Right lobe of liver (tissue), 6 donors: ENCODE measurements at places on chromosomes 7 and 10. TPM values are rescaled to one million over a fixed set of nuclear protein-coding genes. Genes with fewer than 3 reads are reported as not detected.
A peak's percentile ranks its signal among the peaks of the same experiment; 100 is the strongest.

DNA sequence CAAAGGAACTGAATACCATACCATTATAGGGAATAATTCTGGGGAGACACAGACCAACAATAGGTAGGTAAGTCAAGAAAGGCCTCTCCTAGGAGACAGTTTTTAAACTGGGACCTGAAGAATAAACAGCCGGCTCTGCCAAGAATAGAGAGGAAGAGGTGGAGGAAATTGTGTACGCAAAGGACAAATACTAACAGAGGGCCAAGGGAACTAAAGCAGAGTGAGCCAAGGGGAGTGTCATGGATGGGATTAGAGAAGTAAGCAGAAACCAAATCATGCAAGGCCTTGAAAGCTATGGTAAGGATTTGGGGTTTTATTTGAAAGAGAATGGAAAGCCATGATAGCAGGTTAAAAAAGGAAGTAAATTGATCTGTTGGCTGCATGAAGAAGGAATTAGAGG is 18.1 kb upstream of the ITGB8 start:
- H3K4me1 ChIP-seq = no peaks in the 10 kb centered on the region
- no peak overlapping the region for H3K27ac ChIP-seq
- no peaks in the 10 kb centered on the region for H3K27me3 ChIP-seq
- H3K36me3 ChIP-seq = no peaks in the 10 kb centered on the region

The HOXA6 gene
- total RNA-seq = not detected

DNA sequence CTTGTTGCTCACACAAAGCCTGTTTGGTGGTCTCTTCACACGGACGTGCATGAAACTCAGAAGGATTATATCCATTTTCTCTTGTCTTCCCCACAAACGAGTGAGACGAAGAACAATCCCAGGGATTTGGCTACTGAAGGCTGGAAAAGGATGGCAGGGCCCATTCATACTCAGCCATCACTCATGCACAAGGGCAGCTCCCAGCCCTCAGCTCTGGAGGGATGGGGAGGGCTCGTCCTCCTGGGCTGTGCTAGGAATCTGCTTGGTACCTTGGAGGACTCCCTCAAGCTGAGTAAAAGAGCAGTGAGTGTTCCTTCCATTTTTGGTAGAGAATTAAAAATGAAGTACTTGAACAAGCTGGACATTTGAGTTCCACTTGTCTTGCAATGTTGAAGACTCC is 33.2 kb upstream of the RAB18 start:
- no peaks in the 10 kb centered on the region for H3K4me1 ChIP-seq
- no peaks in the 10 kb centered on the region for H3K27me3 ChIP-seq
- H3K4me3 ChIP-seq = no peak overlapping the region
- DNase-seq = no peak
- H3K36me3 ChIP-seq = no peaks in the 10 kb centered on the region

The OAT gene
- total RNA-seq = 7.3 TPM

The LUC7L2 gene
- 23.2 TPM for total RNA-seq

The ADAM12 gene
- 0.34 TPM for total RNA-seq

DNA sequence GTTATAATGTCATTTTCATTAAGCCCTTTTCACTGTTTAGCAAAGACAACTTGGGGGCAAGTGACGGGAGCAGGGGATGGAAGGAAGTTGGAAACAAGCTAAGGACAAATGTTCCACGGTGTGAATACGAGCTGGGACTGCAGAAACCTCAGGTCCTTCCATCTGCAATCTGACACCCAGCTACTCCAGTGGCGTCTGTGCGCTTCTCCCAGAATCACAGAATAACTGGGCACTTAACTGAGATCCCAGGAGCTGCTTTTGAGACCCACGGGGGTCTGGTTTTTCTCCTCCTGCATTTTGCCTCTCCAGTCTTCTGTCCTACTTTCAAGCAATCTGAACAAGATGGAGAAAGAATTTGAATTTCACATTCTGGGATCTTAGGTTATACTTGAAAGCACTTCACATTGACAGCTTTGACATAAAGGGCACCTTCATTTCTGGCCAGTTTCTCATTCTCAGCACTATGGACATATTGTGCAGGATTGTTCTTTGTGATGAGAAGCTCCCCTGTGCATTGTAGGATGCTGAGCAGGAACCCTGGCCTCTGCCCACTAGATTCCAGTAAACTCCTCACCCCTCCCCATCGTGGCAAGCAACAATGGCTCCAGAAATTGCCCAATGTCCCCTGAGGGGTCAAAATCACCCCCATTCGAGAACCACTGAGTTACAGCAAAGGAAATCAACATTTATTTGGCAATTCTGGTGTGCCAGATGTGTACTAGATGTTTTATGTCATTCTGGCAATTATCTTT is 194.1 kb downstream of the CACNB2 start:
- DNase-seq = no peak
- H3K4me3 ChIP-seq = no peak overlapping the region
- no peaks in the 10 kb centered on the region for H3K27me3 ChIP-seq
- H3K27ac ChIP-seq = no peak overlapping the region
- no peaks in the 10 kb centered on the region for H3K4me1 ChIP-seq

The TSPAN33 gene
- 9.0 TPM for total RNA-seq

- no peak overlapping the region for H3K4me3 ChIP-seq
- DNase-seq = no peak
- H3K27me3 ChIP-seq = no peaks in the 10 kb centered on the region
- no peaks in the 10 kb centered on the region for H3K4me1 ChIP-seq
- H3K27ac ChIP-seq = no peak overlapping the region
Measured at GRCh38 chr10:60806921-60807320, 28.6 kb downstream of the CDK1 start.

DNA sequence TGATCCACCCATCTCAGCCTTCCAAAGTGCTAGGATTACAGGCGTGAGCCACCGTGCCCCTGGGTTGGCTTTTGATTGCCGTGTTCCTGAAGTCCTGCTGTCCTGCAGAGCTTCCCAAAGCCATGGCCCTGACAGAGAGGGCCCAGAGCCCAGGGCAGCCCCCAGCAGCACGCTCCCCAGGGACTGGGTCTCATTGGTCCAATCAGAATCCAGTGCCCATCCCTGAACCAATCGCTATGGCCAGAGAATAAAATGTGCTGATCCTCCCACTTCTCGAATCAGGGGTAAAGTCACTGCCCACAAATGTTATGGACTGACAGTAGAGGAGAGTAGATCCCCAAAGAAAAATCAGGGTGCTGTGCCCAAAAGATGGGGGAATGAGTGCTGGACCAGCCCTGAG is 5.0 kb upstream of the C10orf105 start:
- no peaks in the 10 kb centered on the region for H3K27me3 ChIP-seq
- H3K4me3 ChIP-seq = no peak overlapping the region
- no peak for DNase-seq
- H3K27ac ChIP-seq = no peak overlapping the region
- peaks cover 6% of the 10 kb centered on the region for H3K4me1 ChIP-seq

The AQP1 gene
- total RNA-seq = 15.3 TPM

DNA sequence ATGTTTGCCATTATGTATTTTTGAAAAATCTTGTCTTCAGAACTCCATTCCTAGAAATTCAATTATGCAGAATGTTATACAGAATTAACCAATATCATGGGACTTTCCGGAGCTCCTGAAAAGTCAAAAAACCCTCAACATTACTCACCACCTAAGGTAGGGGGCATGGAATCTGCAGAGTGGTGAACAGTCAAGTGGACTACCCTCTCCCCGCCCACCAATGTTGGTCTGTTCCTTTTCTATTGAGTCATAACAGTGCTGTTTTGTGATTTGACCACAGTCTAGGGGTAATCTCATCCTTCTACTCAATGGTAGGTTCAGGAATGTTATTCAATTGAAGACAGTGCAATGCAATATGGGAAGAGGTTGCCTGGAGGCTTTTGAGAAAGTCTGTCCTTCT is 130.5 kb upstream of the HABP2 start:
- H3K27ac ChIP-seq = no peak overlapping the region
- no peaks in the 10 kb centered on the region for H3K27me3 ChIP-seq
- H3K4me1 ChIP-seq = no peaks in the 10 kb centered on the region
- H3K4me3 ChIP-seq = no peak overlapping the region

- no peaks in the 10 kb centered on the region for H3K36me3 ChIP-seq
- no peaks in the 10 kb centered on the region for H3K27me3 ChIP-seq
- H3K4me3 ChIP-seq = no peak overlapping the region
- H3K27ac ChIP-seq = no peak overlapping the region
- DNase-seq = no peak
Measured at GRCh38 chr10:31186225-31187000, 132.6 kb upstream of the ZEB1 start.

GRCh38 chr10:96400465-96400864 is 41.7 kb upstream of the OPALIN start:
- H3K4me1 ChIP-seq = no peaks in the 10 kb centered on the region
- H3K36me3 ChIP-seq = no peaks in the 10 kb centered on the region
- no peak overlapping the region for H3K4me3 ChIP-seq
- no peaks in the 10 kb centered on the region for H3K27me3 ChIP-seq
- DNase-seq = no peak

The CROT gene
- 22.1 TPM for total RNA-seq

DNA sequence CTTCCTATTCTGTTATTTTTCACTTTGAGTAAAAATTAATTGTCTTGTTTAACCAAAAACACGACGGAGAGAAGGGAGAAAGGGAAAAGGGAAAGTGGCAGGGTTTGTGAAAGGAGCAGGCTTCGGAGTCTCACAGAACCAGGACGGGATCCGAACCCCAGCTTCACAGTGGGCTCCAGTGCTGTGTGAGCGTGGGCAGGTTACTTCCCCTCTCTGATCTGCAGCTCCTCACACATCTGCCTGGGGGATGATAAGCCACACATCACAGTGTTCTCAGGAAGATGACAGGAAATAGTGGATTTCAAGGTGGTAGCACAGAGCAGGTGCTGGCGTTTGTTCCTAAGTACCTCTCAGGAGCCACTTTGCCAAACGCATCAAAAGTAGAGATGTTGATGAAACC is 94.2 kb upstream of the GPR26 start:
- no peak overlapping the region for H3K27ac ChIP-seq
- H3K4me1 ChIP-seq = no peaks in the 10 kb centered on the region
- H3K4me3 ChIP-seq = no peak overlapping the region
- no peak for DNase-seq
- H3K36me3 ChIP-seq = no peaks in the 10 kb centered on the region

The LIPK gene
- total RNA-seq = not detected

DNA sequence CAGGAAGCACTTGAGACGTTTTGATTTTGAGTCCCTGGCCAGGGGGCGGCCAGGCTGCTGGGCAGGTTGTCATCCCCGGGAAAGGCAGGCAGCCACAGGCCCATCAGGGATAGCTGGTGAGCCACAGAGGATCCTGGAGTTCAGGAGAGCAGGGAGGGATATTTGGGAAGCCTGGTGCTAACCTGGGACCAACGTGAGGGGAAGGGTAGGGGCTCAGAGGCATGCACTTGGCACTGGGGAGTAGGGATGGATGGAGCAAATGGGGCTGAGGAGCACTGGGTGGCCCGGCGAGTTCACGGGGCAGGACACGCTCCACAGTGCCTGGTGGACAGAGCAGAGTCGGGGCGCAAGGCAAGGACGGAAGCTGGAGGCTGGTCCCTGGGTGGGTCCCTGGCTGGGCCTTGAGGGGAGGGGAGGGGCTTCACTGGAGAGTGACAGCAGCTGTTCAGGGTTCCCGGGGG is 30.2 kb downstream of the LRRC27 start:
- no peaks in the 10 kb centered on the region for H3K4me1 ChIP-seq
- DNase-seq = peak; percentile 38
- no peaks in the 10 kb centered on the region for H3K27me3 ChIP-seq
- H3K36me3 ChIP-seq = peaks cover 2% of the 10 kb centered on the region

DNA sequence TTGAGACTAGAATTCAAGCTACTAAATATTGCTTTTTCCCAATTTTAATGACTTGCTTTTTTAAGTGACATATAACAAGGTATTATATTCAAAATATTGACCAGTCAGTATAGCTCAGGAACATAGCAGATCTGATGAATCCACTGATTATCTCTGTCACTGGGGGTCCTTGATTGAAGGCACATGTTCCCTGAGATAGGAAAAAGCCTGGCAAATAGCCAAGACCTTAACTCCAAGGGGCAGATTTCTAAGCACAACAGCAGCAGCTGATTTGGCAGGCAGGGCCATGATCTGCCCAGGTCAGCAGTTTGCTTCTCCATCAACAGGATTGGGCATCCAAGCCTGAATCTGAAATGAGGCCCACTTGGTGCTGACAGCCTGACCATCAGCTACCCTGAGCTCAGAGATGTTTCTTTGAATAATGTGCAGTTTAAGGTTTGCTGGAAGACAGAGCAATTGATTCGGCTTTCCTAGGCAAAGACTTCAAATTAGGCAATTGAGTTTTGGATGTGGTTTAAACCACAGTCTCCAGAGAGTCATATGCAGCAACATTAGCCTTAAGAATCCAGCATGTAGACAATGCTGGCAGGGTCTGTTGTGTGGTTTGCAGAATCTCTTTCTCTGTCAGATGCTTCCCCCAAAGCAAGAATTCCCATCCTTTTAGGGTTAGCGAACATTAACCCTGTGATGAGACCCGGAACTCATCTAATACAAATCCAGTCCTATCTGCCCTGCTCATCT is 352.6 kb downstream of the ADRA2A start:
- H3K27ac ChIP-seq = no peak overlapping the region
- no peaks in the 10 kb centered on the region for H3K27me3 ChIP-seq
- no peak overlapping the region for H3K4me3 ChIP-seq
- DNase-seq = no peak
- H3K4me1 ChIP-seq = no peaks in the 10 kb centered on the region

DNA sequence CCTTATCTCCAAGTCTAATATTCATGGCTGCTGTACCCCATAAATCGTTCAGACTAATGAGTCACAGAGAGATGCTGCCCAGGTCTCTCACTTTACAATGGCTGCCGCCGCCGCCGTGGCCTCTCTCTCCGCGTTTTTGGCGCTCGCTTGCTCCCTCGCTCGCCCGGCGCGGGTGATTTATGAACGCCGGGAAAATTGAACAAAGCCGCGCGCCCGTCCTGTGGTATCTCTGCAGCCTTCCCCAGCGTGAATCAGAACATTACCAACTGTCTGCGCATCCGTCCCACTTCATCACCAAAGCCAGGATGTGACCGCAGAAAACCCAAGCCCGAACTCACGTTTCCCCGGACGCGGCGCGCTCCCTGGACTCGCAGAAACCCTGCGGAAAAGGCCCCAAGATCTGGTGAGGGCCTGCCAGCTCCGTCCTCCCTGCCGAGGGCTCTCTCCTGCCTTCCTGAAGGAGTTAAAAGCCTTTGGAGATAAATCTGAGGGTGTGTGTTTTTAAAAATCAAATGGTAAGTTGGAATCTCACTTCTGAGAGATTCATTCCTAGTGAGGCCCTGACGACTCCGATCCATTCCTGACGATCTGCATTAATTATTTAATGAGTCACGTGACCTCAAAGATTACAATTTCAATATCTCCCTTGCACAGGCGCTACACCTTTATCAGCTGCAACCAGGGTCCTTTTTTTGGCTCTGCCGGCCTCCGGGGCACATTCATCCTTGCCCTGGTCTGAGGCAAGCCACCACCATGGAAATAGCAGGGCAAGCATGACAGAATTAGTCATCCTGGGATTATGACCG is 6.3 kb downstream of the HOXA4 start:
- H3K36me3 ChIP-seq = no peaks in the 10 kb centered on the region
- H3K4me3 ChIP-seq = no peak overlapping the region
- DNase-seq = no peak
- no peaks in the 10 kb centered on the region for H3K4me1 ChIP-seq
- no peaks in the 10 kb centered on the region for H3K27me3 ChIP-seq
- no peak overlapping the region for H3K27ac ChIP-seq

GRCh38 chr7:36013246-36014014 is 139.6 kb upstream of the EEPD1 start:
- DNase-seq = no peak
- H3K27ac ChIP-seq = no peak overlapping the region
- H3K4me1 ChIP-seq = no peaks in the 10 kb centered on the region
- H3K36me3 ChIP-seq = no peaks in the 10 kb centered on the region
- H3K4me3 ChIP-seq = no peak overlapping the region

- no peaks in the 10 kb centered on the region for H3K36me3 ChIP-seq
- no peak overlapping the region for H3K27ac ChIP-seq
- H3K27me3 ChIP-seq = no peaks in the 10 kb centered on the region
- no peak for DNase-seq
Measured at GRCh38 chr10:87916515-87916914, 53.1 kb downstream of the PTEN start.
